Aorta (tissue), 5 donors: ENCODE measurements at places on chromosomes 5 and 9. TPM values are rescaled to one million over a fixed set of nuclear protein-coding genes. Genes with fewer than 3 reads are reported as not detected.
A peak's percentile ranks its signal among the peaks of the same experiment; 100 is the strongest.

GRCh38 chr9:21782205-21782604 is 20.2 kb upstream of the MTAP start:
- no peaks in the 10 kb centered on the region for H3K36me3 ChIP-seq
- no peaks in the 10 kb centered on the region for H3K27me3 ChIP-seq
- DNase-seq: no peak
- no peak overlapping the region for H3K4me3 ChIP-seq

BOD1 gene
- total RNA-seq: 39.5 TPM

PPP3R2 gene
- not detected for total RNA-seq

GRCh38 chr5:123719004-123719403 is 207.0 kb downstream of the CSNK1G3 start:
- H3K4me3 ChIP-seq: no peak overlapping the region
- H3K4me1 ChIP-seq: no peaks in the 10 kb centered on the region
- no peak for DNase-seq
- H3K36me3 ChIP-seq: no peaks in the 10 kb centered on the region
- H3K27me3 ChIP-seq: no peaks in the 10 kb centered on the region

GRCh38 chr5:77640589-77641396 is 2.3 kb upstream of the OTP start:
- no peak overlapping the region for H3K27ac ChIP-seq
- no peaks in the 10 kb centered on the region for H3K36me3 ChIP-seq
- H3K4me1 ChIP-seq: peaks cover 3% of the 10 kb centered on the region
- no peak for DNase-seq

- H3K27me3 ChIP-seq: no peaks in the 10 kb centered on the region
- DNase-seq: peak; percentile 90
- H3K4me1 ChIP-seq: no peaks in the 10 kb centered on the region
- H3K27ac ChIP-seq: peak overlapping the region; percentile 0
- H3K4me3 ChIP-seq: peak overlapping the region; percentile 6
- H3K36me3 ChIP-seq: no peaks in the 10 kb centered on the region
Observed at GRCh38 chr9:99259231-99259918, 37.3 kb downstream of the SEC61B start.

KIAA1958 gene
- 7.9 TPM for total RNA-seq

MOB3B gene
- total RNA-seq: 5.8 TPM

MARVELD2 gene
- total RNA-seq: 1.1 TPM

GRCh38 chr9:115969096-115969495 is 184.5 kb upstream of the PAPPA start:
- no peaks in the 10 kb centered on the region for H3K27me3 ChIP-seq
- DNase-seq: no peak
- no peak overlapping the region for H3K27ac ChIP-seq
- no peak overlapping the region for H3K4me3 ChIP-seq
- no peaks in the 10 kb centered on the region for H3K36me3 ChIP-seq

PDCD1LG2 gene
- 5.4 TPM for total RNA-seq

DNA sequence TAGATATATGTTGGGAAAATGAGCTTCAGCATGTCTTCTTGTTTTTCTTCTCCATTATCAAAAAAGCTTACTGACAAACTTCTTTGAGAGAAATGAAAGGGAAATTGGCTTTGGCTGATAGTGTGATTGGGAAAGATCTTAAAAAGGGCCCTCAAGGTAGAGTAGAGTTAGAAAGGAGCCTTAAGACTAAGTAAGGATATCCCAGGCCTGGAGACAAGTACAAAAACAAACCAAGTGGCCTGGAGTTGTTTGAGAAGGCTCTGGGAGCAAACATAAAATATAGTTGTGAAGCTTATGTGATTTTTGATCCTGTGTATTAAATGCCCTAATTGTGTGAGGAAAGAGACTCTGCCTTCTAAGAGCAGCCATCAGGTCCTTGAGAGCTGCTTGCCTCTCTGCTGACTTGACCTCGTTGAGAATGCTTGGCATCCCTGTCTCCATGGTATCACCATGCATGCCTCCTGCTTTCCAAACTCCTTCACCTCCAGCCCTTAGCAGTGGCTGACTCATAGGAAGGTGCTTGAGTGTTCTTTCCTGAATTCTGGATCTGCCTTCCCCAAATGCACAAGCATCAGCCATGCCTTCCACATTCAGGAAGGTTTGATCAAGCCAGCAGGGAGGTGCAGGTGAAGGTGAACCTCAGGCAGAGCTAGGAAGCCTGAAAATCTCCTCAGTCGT is 78.9 kb downstream of the SMARCA2 start:
- H3K27ac ChIP-seq: no peak overlapping the region

GRCh38 chr5:78549043-78549442 is 99.5 kb downstream of the LHFPL2 start:
- H3K36me3 ChIP-seq: no peaks in the 10 kb centered on the region
- no peak overlapping the region for H3K4me3 ChIP-seq
- peaks cover 7% of the 10 kb centered on the region for H3K4me1 ChIP-seq
- H3K27ac ChIP-seq: peak overlapping the region; percentile 19

DNA sequence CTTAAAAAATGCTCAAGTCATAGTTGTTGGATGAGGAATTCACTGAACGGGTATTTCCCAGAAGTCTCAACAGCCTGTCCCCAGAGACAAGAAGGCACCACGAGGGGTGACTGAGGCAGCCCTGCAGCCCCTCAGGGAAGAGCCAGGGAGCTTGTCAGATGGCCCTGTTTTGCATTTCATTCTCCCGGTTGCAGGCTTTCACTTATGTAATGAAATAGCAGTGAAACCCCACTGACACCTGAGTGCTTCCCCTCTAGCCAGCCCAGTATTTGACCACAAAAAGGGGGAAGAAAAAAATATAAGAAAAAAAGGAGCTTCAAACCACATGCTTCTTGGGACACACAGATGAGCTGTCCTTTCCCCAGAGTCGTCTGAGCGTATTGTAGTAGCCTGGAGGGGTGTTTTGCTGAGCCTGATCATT is 75.3 kb upstream of the IL12B start:
- H3K27ac ChIP-seq: no peak overlapping the region
- H3K4me1 ChIP-seq: no peaks in the 10 kb centered on the region
- H3K36me3 ChIP-seq: no peaks in the 10 kb centered on the region
- DNase-seq: no peak

HAPLN1 gene
- 1.6 TPM for total RNA-seq

GRCh38 chr5:97877588-97877987 is 694.5 kb upstream of the RIOK2 start:
- H3K36me3 ChIP-seq: no peaks in the 10 kb centered on the region
- H3K27me3 ChIP-seq: no peaks in the 10 kb centered on the region
- no peak overlapping the region for H3K27ac ChIP-seq

SHB gene
- 29.3 TPM for total RNA-seq

DNA sequence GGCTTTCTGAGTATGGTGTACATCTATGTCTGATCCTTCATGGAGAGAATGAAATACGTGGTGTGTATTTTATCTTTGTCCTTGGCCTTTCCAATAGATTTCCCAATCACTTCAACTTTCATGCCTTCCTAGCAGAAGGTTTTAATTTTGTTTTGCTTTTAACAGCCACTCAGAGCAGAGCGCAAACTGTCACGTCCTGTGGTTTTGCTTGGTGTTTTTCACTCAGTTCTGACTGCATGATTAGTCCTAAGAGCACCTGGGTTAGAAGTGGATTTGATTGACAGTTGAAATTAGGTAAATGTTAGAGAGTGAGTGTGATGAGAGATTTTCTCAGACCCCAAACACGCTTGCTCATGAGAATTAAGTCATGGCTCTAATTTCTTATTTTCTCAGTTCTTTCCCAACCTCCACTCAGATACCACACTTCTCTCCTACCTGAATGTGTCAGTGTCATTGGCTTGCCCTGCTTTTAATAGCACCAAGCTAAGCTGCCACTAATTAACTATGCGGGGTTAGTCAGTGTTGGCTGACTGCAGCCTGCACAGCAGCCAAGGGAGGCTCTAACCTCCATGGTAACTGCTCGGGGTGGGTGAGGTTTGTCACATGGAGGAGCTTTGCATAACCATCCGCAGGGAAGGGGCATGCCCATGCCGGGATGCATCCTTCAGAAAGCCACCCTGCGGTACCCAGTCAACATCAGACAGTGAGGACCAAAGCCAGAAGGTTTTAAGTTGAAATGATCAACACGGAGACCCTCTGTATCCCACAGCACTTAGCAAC is 173.4 kb downstream of the NR3C1 start:
- no peak overlapping the region for H3K27ac ChIP-seq
- no peak for DNase-seq
- no peak overlapping the region for H3K4me3 ChIP-seq
- H3K36me3 ChIP-seq: no peaks in the 10 kb centered on the region
- no peaks in the 10 kb centered on the region for H3K4me1 ChIP-seq
- no peaks in the 10 kb centered on the region for H3K27me3 ChIP-seq

CATSPER3 gene
- total RNA-seq: 0.63 TPM

- H3K27ac ChIP-seq: no peak overlapping the region
- no peak overlapping the region for H3K4me3 ChIP-seq
- no peak for DNase-seq
- H3K36me3 ChIP-seq: no peaks in the 10 kb centered on the region
- no peaks in the 10 kb centered on the region for H3K4me1 ChIP-seq
Observed at GRCh38 chr9:88342246-88342645, 46.0 kb upstream of the SPIN1 start.

GRCh38 chr9:24616863-24617262 is 71.2 kb upstream of the IZUMO3 start:
- no peaks in the 10 kb centered on the region for H3K36me3 ChIP-seq
- H3K27ac ChIP-seq: no peak overlapping the region
- no peak overlapping the region for H3K4me3 ChIP-seq

SLC6A19 gene
- 0.12 TPM for total RNA-seq

DNA sequence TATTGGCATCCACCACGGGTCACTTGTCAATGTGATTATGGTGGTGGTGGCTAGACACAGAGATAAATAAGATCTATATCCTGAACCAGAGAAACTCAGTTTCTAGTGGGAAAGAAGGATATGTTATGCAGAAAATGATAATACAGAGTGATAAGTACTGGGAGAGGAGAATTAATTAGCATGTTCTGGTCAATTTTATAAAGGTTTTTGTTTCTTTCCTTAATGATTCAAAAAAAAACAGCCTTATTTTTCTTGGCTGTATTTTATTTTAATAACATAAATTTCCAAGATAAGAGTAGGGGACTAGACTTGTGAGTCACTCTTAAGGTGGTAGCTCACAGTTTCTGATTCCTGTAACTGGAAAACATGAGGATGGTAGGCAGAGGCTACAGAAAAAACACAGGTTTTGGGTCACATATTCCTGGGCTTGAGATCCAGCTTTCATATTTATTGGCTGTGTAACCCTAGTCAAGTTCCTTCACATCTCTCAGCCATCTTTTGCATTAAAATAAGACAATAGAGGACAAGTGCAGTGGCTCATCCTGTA is 350.3 kb upstream of the RPS23 start:
- no peak overlapping the region for H3K4me3 ChIP-seq
- no peaks in the 10 kb centered on the region for H3K27me3 ChIP-seq
- H3K4me1 ChIP-seq: peaks cover 2% of the 10 kb centered on the region
- DNase-seq: no peak
- H3K36me3 ChIP-seq: no peaks in the 10 kb centered on the region
- peak overlapping the region; percentile 33 for H3K27ac ChIP-seq

DNA sequence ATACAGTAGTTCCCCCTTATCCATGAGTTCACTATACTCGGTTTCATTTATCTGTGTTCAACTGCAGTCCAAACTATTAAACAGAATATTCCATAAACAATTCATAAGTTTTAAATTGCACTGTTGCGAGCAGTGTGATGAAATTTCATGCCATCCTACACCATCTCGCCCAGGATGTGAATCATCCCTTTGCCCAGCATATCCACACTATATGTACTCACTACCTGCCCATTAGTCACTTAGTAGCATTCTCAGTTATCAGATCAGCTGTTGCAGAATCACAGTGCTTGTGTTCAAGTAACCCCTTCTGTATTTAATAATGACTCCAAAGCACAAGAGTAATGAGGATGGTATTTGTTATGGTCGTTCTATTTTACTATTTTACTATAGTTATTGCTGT is 51.5 kb downstream of the SHOC1 start:
- H3K27me3 ChIP-seq: no peaks in the 10 kb centered on the region
- no peaks in the 10 kb centered on the region for H3K4me1 ChIP-seq
- no peak for DNase-seq
- no peaks in the 10 kb centered on the region for H3K36me3 ChIP-seq
- no peak overlapping the region for H3K27ac ChIP-seq

DNA sequence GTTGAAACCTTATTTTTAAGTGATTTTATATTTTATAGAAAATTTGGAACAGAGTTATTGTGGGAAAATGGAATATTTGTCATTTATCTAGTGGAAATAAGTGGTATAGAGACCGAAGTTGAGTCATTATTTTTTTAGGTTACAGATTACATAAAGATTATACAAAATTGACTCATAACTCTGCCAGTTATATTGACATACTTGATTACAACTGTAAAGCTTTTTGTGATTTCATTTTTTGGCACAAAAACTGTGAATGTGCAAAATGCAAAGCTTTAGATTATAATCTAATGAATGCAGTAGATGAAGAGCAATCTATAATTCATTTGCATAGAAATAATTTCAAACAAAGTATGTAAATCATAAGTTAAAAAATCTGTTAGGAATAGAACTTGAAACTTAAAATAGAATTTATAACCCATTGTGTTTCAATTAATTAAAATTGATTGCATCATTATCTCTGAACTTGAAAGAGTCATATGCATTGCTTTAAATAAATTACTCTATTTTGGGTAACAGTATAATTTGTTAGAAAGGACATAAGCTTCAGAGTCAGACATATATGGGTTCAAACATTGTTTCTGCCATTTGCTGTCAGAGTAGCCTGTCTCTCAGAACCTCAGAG is 280.4 kb downstream of the FER start:
- no peaks in the 10 kb centered on the region for H3K36me3 ChIP-seq
- H3K4me1 ChIP-seq: no peaks in the 10 kb centered on the region
- H3K27me3 ChIP-seq: no peaks in the 10 kb centered on the region
- no peak overlapping the region for H3K4me3 ChIP-seq
- H3K27ac ChIP-seq: no peak overlapping the region
- DNase-seq: no peak

DNA sequence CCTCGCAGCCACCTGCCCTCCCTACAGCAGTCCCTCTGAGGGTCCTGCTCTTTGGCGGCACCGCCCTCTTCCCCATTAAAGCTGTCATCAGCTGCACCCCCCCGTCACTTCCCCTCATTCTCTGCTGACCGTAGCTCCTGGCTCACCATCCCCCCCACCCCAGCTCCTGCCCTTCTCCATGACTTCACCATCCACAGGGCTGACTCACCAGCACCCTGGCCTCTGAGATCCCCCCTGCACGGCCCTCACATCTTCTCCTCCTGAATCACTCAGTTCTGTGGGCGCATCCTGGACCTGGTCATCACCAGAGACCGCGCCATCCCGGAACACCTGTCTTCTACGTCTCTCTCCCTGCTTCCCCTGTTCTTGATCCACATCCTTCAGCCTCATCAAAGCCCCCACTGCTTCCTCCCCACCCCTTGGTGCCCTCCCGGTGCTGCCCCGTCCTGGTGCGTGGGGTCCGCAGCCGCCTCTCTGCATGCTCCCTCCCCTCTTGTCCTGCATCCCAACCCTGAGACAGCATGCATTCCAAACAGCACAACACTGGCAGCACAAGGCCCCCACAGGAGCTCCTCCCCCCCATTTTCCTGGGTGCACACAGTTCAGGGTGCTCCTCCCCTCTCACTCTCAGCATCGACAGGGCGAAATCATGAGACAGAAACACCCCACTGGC is 12.9 kb downstream of the FLT4 start:
- H3K4me1 ChIP-seq: no peaks in the 10 kb centered on the region
- no peaks in the 10 kb centered on the region for H3K36me3 ChIP-seq
- H3K4me3 ChIP-seq: no peak overlapping the region
- no peak overlapping the region for H3K27ac ChIP-seq

GRCh38 chr5:83871533-83872395 is 151.1 kb upstream of the HAPLN1 start:
- no peaks in the 10 kb centered on the region for H3K36me3 ChIP-seq
- H3K27me3 ChIP-seq: no peaks in the 10 kb centered on the region
- no peak overlapping the region for H3K27ac ChIP-seq
- no peak for DNase-seq
